ENCODE measurements at places on chromosomes 11 and 22.
A peak's percentile ranks its signal among the peaks of the same experiment; 100 is the strongest.

DNA sequence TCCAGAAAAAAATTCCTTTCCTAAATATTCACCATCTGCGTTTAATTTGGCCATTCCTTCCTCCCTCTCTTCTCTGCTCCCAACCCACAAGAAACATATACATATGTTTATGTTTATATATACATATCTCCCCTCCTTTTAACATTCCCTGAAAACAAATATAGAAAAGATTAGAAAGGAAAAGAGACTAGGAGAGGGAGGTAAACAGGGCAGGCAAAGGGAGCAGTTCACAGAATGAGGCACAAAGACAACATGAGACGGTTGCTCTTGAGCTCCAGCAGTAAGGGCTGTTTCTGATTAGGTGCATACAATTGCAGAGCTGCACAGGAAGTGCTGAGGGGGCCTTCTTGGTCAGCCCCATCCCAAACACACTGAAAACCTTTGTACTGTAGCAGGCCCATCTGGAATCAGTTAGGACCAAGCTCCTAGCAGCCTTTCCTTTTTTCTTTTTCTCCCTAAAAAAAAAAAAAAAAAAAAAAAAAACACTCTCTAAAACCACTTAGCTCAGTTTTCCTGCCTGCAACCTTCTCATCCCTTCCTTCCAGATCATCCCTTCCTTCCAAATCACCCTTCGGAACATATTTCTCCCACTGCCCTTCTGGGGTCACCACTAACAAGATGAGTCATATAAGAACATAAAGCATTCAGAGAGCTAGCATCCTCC is 57.0 kb downstream of the RBFOX2 start:
- no peak for DNase-seq

DNA sequence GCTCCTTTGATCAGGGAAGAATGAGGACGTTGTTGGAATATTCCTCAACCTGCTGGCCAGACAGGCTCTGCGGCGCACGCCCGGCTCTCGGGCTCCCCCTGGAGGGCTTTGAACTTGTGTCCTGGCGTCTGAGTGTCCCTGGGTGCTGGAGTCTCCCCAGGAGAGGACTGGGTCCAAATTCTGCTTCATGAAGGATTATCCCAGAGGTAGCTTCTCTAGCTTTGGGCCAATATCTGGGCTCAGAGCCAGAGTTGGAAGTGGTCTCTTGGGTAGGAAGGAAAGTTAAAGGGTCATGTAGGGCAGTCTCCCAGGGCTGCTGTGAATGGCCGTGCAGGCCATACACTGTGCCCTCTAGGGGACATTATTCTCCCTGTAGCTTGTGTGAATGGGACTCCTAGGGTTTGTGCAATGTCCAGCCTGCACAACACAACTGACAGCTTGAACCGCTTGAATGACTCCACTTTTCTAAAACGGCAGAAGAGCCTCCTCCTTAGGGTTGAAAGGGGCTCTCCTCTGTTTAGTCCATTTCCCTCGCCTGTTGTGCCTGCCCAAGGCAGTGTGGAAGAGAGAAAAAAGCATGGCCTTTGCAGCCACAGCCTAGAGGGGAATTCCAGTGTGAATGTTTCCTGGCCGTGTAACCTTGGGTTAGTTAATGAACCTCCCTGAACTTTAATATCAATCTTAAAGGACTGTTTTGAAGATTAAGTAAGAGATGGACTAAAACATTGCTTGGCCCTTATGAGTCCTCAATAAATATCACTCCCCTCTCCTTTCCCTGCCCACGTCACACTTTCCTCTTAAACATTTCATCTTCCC is 111.2 kb upstream of the THY1 start:
- peak; percentile 18 for DNase-seq

DNA sequence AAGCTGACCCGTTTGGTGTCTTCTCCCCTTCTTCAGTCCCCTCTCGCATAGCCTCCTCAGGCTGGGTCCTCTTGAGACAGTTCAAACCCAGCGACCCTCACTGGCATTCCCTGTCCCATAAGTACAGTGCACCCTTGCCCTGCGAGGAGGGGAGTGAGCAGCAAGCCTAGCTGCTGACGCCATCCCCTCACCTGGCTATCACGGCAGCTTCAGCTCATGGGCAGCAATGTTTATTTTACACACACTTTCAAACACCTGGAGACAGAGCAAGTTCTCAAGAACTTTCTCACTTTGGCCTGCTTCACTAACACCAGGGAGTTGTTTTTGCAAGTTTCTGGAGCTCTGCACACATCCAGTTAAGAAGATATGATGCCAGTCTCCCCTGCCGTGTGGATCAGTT is 189.6 kb upstream of the E2F8 start:
- DNase-seq = no peak

DNA sequence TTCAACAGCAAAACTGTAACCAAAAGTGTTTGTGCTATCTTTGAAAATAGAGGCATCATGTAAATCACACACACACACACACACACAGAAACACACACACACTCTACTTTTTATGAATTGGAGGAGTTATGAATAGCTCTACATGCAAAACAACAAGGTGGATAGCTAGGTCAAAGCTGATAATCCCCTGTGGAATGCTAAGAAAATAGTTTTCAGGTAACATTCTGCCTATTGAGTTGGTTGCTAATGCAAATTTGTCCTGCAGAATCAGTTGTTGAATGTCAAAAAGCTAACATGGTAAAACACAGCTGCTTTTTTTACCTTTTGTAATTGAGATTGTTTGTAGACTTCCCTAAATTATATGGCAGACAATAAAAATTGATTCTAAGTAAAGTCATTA is 1658.4 kb upstream of the RAG2 start:
- no peak for DNase-seq

DNA sequence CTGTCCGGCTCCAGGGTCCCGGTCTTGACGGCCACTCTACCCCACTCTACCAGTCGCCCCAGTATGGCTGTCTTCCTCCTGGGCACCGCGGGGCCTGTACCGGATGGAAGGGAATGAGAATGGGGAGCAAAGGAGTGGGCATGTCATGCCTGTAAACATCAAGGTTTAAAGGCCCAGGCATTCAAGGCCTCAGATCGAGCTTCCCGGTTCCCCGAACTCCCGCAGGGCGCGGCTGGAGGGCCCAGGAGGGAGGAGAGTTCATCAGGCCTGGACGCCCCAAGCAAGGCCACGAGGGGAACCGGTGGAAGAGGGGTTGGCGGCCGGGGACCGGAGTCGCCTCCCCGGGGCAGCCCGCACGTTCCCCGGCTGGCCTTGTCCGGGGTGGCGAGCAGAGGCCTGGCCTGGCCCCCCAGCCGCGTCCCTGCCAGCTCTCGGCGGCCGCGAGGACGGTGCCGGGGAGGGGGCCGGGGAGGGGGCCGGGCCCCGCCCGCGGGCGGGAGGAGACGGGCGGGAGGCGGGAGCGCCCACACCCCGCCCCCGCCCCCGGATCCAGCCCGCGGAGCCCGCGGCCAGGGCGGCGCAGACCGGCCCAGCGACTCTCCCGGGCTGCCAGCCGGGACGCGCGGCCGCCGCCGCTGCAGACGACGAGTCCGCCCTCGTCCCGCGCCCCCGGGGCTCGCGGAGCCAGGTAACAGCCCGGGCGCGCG is at the start of gene CDC42EP1:
CDC42EP1 (plus strand) TSS at position 580 of the 707 bp plus-strand sequence. CDS start 5,870 bp downstream, outside the sequence.
- no peak for DNase-seq

DNA sequence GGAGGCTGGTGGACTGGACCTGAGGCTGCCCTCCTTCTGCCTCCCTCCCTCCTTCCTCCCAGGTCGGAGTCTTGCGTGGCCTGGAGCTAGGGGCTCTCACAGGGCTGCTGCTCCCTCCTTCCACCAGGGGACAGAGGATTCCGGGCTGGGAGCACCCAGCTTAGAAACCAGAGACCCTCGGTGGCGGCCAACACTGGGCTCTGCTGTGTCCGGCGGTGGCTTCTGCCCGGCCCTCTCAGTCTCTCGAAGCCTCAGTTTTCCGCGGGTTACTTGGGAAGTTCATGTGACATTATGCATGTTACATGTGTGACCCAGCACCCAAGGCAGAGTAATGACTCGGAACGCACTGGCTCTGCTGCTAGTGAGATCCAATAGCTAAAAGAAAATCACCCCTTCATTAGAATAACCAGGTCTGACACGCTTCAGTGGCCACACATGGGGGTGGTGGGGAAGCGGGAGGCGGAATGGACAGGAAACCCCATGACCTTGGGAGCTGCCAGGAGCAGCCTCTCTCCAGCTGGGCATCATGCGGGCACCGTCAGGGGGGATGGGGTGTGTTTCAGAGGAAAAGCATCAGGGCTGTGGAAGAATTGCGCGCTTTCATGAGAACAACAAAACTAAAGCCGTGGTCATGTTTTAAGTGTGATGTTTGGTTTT is 5.9 kb upstream of the MRGPRG start:
- no peak for DNase-seq

DNA sequence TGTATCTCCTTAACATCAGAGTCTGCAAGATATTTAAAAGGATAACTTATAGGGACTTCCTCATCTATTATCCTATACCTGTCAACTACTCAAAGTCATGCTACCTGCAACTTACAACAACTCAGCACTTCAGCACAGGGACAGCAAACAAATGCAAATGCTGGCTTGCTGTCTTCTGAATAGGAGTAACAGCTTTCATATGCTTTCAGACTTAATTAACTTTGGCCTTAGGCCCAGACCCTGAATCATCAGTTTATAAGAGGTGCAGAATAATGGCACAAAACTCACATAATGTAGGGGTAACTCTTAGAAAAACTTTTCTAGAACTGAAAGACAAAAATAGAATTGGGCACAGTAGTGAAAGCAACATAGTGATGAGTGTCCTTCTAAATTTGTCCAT is 953.4 kb downstream of the DLG2 start:
- peak; percentile 53 for DNase-seq

DNA sequence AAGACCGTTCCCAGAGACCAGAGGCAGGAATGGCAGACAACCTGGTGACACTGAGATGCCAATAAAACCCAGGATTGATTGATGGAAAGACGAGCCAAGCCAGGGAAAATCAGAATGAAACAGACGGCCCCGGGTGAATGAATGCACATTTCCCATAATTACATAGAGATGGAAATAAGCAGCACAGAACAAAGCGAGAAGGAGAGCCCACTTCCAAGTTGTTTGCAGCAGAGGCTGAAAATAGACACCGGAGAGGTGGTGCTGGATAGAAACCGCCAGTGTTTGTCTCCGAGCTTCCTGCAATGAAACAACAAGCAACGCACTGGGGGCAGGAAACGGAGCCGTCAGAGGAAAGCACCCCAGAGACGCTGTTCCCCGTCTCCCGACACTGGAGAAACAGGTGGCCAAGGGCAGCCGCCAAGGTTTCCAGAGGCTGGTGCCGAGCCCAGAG is 406.8 kb downstream of the SHANK2 start:
- DNase-seq = no peak

DNA sequence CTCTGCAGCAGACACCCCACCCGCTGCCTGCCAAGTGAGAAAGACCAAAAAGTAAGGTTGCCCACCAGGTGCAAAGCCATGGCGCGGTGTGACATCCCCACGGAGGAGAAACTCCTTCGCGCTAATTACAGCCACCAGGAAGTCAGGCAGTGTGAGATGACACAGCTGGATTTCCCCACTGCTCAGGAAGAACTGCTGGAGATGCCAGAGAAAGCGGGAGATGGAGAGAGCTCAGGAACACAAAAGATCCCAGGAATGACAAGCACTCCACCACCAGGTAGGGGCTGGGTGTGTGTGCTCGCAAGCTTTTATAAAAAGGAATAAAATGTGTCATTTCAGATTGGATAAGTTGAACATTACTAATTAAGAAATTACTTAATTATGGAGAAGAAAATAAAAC is 292.7 kb downstream of the OPCML start:
- DNase-seq = no peak
